HepG2 (cell line): ENCODE measurements at places on chromosomes 4 and X. TPM values are rescaled to one million over a fixed set of nuclear protein-coding genes. Genes with fewer than 3 reads are reported as not detected.
A peak's percentile ranks its signal among the peaks of the same experiment; 100 is the strongest.

DNA sequence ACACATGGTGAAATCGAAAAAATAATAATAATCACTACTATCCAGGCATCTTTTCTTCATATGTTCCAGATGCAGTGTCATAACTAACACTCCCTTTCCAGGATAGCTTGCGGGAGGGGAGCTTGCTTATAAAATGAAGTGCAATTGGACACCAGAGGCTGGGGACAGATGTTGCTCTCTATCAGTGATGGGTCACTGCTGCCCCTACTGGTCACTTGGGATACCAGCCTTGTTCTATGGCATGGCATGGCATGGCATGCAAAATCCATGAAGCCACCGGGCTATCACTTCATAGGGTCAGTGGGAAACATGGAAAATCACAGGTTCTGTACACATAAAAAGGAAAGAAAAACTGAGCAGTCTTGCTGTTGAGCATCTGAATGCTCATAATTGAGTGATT is 168.1 kb downstream of the GLRA2 start:
- peak; percentile 23 for DNase-seq

Gene SPANXA2
- polyA plus RNA-seq, result not detected in 2 replicates

DNA sequence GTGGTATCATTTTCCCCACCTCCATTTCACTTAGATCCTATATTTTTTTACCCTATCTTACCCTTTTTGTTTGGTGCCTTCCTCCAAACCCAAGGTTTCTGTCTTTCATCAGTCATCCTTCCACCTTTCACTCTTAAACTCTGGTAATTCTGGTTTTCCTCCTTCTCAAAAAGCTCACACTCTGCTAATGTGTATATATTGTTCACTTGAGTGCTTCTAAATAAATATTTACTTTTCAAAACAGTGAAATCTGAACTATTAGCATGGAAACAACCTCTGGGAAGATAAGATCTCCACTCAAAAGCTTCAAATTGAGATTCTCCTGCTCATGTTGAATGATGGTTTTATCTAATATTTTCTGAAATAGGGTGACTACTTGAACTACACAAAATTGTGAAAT is 21.5 kb downstream of the XIAP start:
- no peak for DNase-seq

DNA sequence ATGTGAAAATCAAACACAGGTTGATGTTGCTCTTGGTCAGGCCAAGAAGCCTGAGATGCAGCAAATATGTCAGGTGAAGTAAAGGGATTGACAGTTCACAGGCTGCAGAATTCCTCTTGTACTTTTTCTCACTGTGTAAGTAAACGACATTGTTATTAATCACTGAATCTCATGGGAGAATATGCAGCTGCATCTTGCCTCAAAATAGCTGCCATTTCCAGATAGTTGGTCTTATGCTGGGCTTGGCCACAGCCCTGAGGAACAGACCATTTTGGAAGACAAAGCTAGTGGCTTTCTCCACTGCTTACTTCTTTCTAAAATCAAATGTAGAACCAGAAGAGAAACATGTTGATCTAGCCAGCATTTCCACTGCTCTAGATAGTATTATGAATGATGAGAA is 403.4 kb upstream of the NR3C2 start:
- DNase-seq, result no peak

Gene CLDN22
- polyA plus RNA-seq, result 0.07 TPM in 1 of 2 replicates, not detected in the other
